ENCODE measurements at places on chromosomes 3 and 15.

DNA sequence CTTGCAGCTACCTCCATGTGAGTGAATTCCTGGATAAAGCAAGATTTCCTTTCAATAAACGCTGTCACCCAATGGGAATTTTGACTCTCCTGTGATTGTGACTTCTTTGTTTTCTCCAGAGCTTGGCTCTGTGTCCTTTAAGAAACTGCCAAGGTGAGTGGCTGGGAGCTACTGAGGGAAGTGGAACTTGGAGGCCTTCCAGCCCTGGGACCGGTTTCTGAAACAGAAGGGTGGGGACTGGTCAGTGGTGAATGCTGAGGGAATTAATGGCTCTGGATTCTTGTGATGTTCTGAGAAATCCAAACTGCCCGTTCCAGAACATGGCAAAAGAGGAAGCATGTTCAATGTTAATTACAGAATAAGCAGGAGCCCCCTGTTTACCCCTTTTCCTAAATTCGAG is 41.1 kb upstream of the MYZAP start:
- peak; percentile 24 for DNase-seq

GRCh38 chr3:59185591-59186369 is 136.0 kb upstream of the CFAP20DC start:
- peak; percentile 1 for DNase-seq

DNA sequence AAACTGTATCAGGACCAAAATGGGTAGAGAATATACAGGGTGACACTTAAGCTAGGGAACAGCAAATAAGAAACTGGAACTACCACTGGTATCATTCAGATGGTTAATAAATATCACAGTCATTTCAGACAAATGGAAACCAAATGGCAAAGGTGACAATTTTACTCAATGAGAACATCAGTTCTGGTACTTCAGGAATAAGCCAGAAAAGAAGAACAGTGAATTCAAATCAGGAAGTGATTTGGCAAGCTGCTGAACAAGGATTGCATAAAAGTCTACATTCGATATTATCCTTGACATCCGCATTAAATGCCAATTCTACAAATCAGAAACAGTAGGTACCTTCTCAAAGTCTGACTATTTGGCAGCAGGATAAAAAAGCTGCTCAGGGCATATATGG is 23.5 kb upstream of the STIMATE start:
- no peak for DNase-seq

DNA sequence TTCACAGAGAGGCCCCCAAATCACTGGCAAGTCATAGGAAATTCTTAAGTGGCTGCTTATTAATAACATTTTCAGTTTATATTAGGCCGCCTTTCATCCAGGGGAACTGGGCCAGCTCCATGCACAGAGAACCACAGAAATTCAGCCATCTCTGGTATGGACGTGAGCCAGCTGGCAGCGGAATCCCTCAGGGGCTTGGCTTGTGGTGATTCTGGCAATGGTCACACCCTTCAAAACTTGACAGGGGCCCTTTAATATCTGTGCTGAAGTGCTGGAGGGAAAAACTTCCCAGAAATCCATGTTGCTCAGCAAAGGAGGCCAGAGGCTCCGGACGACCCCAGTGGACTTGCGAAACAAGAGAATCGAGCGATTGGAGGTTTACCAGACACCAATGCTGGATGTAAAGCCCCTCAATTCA is 11.3 kb downstream of the PRICKLE2 start:
- DNase-seq, result peak; percentile 25

DNA sequence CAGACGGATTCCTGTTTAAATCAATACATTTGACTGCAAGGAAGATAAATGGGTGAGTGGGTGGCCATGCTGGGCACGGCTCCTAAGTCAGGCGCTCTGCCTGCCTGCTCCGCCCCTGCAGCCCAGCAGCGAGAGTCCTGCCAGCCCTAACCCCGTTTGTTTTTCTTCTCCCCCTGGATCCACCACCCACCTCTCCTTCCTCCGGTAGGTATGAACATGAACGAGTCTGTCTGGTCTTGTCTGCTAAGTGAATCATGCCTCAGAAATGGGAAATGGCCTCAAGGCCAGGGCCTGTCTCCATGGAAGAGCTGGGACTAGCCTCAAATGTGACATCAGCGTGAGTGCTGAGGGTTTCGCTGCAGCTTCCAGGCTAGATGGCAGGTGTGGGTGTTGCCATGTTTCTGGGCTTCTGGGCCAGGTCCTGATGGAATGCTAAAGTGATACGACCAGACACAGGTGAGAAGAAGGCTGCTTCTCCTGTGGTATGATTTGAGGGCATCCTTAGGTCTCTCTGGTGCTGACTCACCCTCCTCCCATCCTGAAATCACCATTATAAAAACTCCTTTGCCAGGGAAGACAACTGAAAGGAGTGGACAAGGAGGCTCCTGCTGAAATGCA is 5.6 kb upstream of the FEM1B start:
- DNase-seq, result peak; percentile 96

- DNase-seq, result peak; percentile 50
Observed at GRCh38 chr3:122679882-122680474, 661 bp upstream of the PARP14 start.

GRCh38 chr15:96348112-96349027 is 17.9 kb downstream of the NR2F2 start:
- DNase-seq, result peak; percentile 18

DNA sequence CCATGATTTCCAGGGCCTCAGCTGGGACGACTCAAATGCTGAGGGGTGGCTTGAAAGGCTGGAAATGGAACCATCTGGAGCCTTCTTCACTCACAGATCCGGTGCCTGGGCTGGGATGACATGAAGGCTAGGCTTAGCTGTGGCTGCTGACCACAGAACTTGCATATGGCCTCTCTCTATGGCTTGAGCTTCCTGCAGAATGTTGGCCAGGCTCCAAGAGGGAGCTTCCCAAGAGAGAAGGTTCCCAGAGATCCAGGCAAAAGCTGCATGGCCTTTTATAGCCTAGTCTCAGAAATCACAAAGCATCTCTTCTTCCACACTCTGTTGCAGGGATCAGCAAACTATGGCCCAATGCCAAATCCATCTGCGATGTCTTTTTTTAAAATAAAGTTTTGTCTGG is 44.8 kb downstream of the GATM start:
- peak; percentile 56 for DNase-seq

DNA sequence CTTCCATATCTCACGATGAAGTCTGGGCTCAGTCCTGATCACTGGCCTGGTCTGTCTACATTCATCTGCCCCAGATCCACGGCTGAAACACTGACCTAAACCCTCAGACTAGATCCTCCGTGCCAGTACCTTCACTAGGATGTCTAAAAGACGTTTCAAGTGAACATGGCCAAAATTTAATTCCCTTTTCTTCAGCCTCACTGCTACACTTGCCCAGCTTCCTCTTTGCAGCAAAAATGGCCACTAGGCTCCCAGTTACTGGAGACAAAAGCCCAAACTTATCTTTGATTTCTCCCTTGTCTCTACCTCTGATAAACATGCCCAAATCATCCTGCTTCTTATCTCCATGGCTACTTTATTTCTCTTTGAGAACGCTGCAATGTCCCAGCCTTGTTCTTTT is 1.7 kb downstream of the RASSF1 start:
- no peak for DNase-seq

GRCh38 chr3:119783883-119784282 is 2.0 kb downstream of the NR1I2 start:
- no peak for DNase-seq

GRCh38 chr3:66037986-66038369 is 740 bp downstream of the MAGI1 start:
- DNase-seq, result peak; percentile 9

GRCh38 chr3:184371570-184372018 is 6.4 kb downstream of the THPO start:
- peak; percentile 91 for DNase-seq

GRCh38 chr15:89003865-89004725 is 84.2 kb upstream of the ABHD2 start:
- peak; percentile 36 for DNase-seq

DNA sequence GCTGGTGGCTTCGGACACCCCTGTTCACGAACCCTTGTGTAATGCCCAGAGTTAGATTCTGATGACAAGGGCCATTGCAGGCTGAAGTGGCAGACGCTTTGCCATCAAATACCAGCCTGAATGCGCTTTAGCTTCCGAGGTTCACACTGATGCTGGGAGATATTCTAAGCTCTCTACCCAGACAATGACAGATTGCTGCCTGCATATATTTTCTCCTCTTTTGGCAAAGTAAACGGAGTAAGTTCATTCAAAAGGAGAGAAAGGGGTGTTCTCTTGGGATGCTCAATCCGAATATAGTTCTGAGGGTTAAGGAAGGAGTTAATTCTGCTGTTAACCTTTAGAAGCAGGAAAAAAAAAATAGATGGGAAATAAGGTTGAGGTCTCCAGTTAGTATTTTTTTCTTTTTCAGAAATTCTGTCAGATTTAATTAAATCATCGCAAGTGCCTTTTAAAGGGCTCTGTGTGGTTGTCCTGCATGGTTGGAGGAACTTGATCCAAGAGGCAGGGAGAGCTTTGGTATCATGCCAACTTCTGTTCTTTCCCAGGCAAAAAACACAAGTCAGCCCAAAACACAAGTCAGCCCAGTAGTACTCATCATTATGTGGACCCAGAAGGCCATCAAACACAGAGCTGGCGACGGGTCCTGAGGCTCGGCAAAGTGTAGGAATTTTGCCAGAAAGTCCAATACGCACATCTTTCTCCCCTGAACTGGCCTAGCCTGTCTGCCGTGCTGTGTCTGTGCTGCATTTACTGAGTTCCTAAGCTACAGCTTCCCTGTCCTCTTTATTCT is 70.9 kb upstream of the ST8SIA2 start:
- no peak for DNase-seq

DNA sequence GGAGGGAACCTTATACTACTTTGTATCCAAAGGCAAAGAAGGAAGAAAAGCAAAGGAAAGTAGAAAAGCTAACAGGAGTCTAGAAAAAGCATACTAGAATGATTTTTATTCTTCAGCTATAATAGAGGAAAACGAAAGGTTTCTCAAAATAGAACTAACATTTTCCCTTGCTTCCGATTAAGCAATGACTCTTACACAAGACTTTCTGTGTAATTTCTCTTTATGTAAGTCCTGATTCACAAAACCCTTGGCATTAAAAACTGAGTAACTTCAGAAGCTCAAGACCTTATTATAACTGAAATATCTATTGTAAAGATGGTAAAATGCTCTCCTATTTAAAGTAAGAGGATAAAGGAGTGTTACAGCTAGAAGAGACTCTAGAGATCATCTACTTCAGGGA is 97.4 kb downstream of the DTWD1 start:
- no peak for DNase-seq

GRCh38 chr3:10395671-10396070 is 74.8 kb upstream of the SEC13 start:
- no peak for DNase-seq

GRCh38 chr3:87077355-87077754 is 86.4 kb upstream of the VGLL3 start:
- DNase-seq, result no peak

DNA sequence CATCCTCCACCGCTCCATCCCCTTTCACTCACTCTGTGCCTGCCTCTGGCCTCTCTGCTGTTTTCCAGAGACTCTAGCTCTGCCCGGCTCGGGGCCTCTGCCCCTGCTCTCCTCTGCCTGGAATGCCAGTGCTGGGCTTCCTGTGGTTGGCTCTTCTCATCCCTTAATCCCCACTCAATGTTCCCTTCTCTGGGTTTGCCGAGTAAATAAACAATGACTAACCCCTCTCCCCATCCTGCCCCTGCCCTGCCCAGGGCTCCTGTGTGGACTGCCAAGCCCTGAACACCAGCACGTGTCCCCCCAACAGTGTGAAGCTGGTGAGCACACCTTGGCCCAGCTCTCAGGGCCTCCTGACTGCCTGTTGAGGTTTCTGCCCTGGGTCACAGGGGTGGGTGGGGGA is 12.2 kb downstream of the STAB1 start:
- peak; percentile 22 for DNase-seq

GRCh38 chr3:192637803-192638202 is 89.5 kb downstream of the FGF12 start:
- no peak for DNase-seq

DNA sequence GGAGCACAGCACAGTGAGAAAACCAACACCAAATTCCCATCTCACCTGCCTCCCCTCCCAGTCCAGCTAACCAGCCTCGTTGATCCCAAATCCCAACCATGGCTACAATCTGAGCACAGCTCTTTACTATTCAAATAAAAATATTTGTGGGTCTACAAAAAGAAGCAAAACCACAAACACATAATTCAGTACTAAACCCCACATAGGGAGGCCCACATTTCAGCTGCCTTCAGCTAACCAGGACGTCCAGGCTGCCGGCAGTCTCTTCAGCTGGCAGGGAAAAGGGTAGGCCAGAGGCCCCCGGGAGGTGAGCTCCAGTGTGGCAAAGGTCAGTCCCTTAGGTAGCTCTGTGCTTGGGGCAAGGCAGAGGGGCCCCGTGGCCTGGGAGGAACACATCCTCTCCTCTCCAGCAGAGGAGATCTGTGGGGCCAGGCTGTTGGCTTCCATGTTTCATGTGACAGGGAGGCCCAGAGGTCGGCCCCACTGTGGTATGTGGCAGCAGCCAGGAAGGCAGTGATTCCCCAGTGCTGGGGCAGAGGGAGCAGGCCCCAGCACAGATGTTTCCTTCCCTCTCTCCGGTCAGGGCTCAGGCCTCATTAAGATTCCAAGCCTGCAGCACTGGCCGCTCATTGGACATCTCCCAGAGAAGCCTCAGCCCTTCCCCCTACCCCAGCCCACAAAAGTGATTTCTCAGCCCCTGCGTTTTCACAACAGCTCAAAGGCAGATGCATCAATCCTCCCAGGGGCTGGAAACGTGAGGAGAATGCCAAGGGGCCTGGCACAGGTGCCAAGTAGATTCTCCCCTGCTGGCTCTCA is 381.4 kb downstream of the NTRK3 start:
- no peak for DNase-seq

DNA sequence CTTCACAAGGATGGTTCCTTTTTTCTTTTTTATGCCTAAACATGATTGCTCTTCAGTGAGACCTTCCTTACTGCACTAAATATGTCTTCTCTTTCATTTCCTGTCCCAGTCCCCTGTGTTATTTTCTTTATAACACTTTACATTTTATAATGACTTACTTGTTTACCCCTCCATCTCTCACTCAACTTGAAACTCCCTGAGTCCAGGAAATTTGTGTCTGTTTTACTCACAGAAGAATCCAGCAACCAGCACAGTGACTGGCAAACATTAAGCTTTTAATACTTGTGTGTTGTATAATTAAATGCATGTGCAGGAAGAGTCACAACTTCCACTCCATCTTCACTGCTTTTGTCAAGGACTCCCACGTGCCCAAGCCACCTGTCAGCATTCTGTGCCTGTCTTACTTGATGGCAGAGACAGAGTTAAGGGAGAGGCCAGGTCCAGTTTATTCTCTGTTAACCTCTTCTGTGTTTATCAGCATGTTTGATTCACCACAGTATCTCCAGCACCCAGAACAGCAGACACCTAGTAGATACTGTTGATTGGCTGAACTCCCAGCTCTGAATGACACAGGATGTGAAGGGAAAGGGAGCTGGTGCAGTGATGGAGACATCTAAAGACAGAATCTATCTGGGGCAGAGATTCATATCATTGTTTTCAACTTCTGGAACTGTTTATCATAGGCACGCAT is 42.8 kb downstream of the SSR3 start:
- no peak for DNase-seq

GRCh38 chr3:123464211-123464610 is 15.3 kb upstream of the ADCY5 start:
- DNase-seq, result no peak

All from kidney tubule cell (primary cell).